ENCODE measurements at places on chromosomes 7 and 10.
A peak's percentile ranks its signal among the peaks of the same experiment; 100 is the strongest.

DNA sequence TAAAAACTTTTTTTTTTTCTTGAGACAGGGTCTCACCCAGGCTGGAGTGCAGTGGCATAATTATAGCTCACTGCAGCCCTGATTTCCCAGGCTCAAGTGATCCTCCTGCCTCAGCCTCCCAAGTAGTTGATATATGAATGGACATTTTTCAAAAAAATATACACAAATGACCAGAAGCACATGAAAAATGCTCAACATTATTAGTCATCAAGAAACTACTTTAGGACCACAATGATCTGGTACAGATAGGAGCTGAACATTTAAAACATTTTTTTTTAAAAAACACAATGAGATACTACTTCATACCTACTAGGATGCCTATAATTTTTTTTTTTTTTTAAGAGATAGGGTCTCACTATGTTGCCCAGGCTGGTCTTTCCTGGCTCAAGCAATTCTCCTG is 21.7 kb downstream of the SCD start:
- no peak for DNase-seq

DNA sequence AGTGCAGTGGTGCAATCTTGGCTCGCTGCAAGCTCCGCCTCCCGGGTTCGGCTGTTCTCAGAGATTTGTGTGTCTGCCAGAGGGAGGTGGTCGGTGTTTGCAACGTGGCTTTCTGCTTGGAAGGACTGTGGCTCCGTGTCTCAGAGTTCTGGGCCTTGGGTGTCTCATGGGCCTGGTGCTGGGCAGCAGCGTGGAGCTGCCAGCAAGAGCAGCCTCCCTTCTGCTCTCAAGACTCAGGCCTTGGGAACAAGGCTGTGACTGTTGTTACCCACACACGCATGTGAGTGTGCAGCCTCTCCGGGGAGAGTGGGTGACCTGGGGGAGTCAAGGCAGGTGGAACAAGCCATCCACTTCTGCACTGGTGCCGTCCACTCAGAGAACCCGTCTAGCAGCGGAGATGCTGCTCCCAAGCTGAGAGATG is 52.0 kb downstream of the VIPR2 start:
- no peak for DNase-seq

GRCh38 chr10:29714096-29714874 is 79.5 kb upstream of the SVIL start:
- no peak for DNase-seq

DNA sequence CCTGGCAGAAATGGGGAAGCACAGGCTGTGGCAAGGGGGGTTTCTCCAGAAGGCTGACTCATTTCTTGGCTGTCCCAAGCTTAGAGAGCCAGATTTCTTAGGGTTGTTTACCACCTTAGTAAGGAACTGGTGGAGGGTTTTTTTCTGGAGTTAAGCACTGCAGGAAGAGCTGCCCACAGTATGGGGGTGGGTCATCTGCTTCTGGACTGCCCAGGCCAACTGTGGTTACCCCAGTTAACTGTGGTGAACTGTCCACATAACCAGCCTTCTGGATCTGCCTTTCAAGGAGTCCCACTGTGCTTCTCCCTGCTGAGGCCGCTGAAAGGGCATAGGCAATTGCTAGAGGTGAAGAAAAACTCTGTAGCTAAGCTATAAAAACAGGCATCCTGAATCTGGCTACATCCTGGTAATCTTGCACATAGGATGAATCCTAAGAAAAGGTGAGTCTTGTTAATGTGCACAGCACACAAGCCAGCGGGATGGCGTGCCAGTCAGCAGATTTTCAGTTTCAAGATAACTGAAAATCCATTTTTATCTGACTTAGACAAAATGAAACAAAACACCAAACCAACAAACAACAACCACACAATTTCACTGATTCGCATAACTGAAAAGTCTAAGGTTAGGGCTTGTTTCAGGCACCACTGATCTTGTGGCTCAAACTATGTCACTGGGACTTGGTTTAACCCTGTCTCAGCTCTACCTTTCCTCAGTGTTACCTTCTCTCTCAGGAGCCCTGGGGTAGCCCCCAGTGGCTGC is 21.6 kb upstream of the TSPAN33 start:
- DNase-seq = no peak

- no peak for DNase-seq
These were observed 90.8 kb downstream of the ZFAND4 start for GRCh38 chr10:45581582-45582385.

DNA sequence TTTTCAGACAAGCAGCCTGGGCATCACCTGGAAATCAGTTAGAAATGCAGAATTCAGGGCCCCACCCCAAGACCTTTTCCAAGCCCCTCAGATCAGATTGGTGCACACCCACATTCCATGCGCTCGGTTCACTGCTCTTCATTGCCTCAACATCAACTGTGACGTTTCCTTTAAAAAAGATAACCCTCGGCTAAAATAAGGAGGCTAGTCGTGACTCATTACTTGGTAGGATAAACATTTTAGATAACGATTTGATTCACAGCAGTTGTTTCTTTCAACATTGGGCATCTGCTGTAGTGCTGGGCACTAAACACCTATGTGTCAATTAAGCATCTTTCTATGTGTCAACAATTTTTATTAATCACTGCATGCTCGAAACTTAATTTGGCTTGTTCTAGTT is 191.1 kb upstream of the LRGUK start:
- no peak for DNase-seq

- no peak for DNase-seq
These were observed 23.8 kb upstream of the GLCCI1 start for GRCh38 chr7:7944619-7945282.

GRCh38 chr10:68110027-68110426 is 739 bp downstream of the MYPN start:
- DNase-seq = no peak

DNA sequence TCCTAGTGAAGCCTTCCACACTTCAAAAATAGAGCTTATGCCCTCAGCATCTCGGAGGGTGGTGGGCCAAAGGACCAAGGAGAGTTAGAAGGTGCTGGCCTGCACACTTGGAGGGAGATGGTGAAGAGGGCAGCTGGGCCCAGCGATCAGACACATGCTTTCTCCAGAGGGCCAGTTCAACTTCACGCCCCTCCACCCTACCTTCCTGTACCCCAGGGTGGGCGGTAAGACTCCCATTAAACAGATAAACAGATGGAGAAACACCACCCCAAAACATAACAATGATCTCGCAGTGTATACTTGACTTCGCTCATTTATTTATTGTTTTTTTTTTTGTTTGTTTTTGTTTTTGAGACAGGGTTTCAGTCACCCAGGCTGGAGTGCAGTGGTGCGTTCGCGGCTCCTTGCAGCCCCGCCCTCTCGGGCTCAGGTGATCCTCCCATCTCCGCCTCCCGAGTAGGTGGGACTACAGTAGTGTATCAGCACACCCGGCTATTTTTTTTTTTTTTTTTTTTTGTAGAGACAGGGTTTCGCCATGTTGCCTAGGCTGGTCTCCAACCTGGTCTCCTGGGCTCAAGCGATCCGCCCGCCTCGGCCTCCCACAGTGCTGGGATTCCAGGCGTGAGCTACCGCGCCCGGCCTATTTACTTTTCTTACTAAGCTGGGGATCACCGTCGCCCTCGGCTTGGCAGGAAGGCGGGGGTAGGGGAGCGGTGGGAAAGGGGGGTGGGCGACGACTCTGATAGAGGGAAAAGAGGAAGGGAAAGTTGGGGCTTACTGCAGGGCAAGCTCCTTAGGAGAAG is 1.8 kb downstream of the C10orf95 start:
- peak; percentile 65 for DNase-seq

GRCh38 chr7:142066536-142066935 is 45.0 kb upstream of the MGAM2 start:
- no peak for DNase-seq

- DNase-seq = no peak
These were observed 6.4 kb upstream of the RALA start for GRCh38 chr7:39617005-39617404.

- no peak for DNase-seq
These were observed 33.7 kb downstream of the SCRN1 start for GRCh38 chr7:29955799-29956486.

- DNase-seq = no peak
These were observed 16.7 kb downstream of the UNC5B start for GRCh38 chr10:71228875-71229675.

DNA sequence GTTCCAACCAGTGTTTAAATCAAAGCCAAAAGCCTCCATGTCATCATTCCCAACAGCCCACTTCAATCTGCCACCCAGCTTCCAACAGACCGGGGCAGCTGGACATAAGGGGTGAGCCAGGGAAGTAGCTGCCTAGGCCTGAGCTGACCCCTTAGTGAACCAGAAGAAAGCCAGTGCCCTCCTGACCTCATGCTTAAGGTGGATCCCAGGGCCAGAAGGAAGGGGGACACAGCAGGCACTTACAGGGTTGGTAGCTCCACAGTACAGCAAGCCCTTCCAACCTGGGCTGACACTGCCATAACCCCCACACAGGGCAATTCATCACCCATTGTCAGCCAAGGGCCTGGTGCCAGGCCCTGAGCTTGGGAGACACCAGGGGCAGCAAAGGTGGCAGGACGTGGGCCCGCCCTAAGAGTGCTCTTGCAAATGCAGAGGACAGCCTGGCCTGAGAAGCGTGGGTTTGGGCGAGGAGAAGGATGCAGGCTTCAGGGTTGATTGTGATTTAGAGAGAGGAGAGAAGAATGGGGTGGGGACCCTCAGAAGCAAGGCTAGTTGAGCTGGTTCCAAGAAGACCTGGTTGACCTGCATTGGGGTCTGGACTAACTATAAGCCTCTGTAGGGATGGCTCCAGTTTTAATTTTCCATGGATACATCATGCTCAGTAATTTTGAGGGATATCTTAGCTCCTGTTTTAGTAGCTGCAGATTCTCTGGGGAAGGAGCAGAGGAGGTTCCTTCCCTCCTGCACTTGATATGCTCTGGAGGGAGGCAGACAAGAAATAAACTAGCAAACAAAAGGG is 3.1 kb upstream of the CYP26A1 start:
- DNase-seq = no peak

DNA sequence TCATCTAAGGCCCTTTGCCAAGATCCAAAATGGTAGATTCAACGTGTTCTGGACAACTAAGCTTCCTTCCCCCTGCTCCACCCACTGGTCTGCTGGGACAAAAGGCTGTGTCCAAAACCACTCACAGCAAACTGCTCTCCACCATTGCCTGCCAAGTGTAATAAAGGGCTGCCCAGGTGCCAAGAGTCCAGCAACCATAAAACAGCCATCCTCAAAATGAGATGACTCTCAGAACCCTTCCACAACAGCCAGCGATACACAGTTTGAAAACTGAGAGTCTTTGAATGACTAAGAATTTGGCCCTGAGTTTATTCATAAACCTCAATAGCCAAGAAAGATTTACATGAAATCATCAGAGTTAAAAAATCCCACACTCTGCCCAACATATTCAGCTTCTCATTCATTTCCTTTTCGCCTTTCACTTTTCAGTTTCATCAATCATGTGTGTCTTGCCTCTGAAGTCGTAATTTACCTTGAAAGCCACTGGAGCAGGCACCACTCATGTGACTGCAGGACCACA is 658.1 kb upstream of the MGMT start:
- DNase-seq = no peak

DNA sequence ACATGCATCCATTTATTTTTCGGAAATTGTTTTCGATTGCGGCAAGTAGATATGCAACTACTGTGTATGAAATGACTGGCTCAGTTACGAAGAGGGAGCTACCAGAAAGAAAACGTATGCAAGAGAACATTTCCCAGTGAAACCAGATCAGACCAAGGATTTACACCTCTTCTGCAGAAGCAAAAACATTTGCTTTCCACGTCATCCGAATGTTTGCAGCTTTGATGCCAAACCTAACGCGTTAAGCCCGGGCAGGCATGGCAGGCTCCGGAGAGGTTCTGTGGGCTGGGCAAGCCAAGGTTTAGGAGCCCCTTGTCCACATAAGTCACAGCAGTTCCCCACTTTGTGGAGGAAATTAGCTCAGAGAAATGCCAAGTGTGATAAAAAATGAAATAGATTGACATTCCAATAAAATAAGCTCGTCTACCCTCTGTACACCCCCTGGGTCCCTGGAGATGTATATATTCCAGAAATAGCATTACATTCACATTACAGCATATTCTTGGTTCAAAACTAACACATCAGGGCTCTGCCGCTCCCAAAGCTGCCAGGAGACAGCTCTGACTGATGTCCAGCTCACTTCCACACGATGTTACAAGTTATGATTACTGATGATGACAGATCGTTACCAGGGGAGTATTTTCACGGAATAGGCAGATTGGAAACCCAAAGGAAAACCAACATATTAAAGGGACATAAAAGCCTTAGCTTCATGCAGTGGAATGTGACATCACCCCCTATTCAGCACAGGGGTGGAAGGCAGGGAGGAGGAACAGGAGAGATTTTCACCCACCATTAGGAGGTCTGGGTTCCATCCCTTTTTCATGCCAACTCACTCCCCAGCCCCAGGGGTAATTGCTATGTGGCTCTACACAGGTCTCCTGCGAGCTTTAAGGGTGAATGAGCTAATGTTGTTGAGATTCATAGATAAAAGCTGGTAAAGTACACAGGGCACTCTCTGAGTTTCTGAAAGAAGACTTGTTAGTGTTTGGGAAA is 81.5 kb downstream of the LYZL1 start:
- no peak for DNase-seq

- no peak for DNase-seq
These were observed 79.9 kb upstream of the SLC26A5 start for GRCh38 chr7:103525937-103526336.

GRCh38 chr7:63112764-63113712 is 885.6 kb upstream of the ZNF722 start:
- DNase-seq = no peak

- DNase-seq = no peak
These were observed 99.6 kb upstream of the BTBD16 start for GRCh38 chr10:122171302-122172075.

DNA sequence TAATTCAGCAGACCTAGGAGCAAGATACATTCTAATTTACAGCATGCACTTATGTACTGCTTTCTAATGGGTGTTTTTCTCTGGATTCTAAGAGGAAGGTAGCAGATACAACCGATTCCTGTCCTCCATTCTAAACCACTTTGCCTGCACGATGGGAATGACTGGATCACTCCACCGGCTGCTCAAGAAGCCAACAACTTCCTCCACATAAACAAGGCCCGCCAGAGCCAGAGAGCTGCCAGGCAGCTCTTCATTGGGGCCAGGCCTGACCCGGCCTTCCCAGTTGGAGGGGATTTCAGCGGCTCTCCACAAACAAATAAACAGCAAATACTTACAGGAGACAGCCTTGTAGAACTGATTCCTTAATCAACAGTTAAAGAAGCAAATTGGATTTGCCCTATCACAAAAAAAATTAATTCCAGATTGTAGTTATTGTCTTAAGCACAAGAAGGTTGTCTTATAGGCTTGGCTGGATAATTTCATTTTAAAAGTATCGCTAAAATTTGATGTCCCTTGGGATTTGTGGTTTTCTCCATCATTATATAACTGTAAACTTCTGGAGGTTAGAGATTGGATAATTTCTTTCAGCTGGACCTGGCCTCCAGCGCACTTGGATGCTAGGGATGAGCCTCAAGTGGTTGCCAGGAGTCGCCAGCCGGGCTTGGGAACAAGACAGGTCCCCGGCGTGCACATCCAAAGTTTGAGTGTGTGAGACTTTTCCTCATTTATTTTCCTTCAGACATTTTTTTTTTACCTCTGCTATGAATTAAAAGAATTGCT is 20.9 kb downstream of the EBF3 start:
- peak; percentile 27 for DNase-seq

- DNase-seq = no peak
These were observed 139.5 kb downstream of the PFKFB3 start for GRCh38 chr10:6342096-6342685.

GRCh38 chr10:20237091-20237570 is 420.9 kb downstream of the PLXDC2 start:
- no peak for DNase-seq

GRCh38 chr7:24560772-24561171 is 12.5 kb upstream of the PALS2 start:
- no peak for DNase-seq

- DNase-seq = no peak
These were observed 227.6 kb downstream of the DGKI start for GRCh38 chr7:137619181-137619580.
